RWPE1 (cell line): ENCODE measurements at places on chromosomes 3 and 15.

GRCh38 chr3:171172070-171172469 is 145.6 kb upstream of the SLC2A2 start:
- no peak for DNase-seq

- DNase-seq: no peak
Observed at GRCh38 chr3:142664819-142665218, 59.0 kb upstream of the TRPC1 start.

- DNase-seq: no peak
Observed at GRCh38 chr3:124881976-124882697, 5.0 kb downstream of the ITGB5 start.

GRCh38 chr15:39156166-39156565 is 424.7 kb upstream of the THBS1 start:
- no peak for DNase-seq

DNA sequence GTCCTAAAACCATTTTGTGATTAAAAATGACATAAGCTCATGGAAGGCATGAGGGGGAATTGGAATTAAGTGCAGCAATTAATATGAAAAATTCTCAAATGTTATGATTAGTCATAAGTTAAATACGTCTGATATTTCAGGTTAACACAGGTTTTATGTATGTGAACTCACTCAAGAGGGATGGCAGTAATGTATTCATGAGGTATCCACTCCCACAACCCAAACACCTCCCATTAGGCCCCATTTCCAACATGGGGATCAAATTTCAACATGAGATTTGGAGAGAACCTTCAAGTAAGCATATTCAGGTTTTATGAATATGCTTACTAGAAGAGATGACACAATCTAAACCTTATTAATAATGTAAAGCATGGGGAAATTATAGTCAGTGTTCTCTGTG is 41.6 kb upstream of the IL20RB start:
- DNase-seq: peak; percentile 24

GRCh38 chr3:131031660-131032059 is 5.0 kb downstream of the NEK11 start:
- no peak for DNase-seq

DNA sequence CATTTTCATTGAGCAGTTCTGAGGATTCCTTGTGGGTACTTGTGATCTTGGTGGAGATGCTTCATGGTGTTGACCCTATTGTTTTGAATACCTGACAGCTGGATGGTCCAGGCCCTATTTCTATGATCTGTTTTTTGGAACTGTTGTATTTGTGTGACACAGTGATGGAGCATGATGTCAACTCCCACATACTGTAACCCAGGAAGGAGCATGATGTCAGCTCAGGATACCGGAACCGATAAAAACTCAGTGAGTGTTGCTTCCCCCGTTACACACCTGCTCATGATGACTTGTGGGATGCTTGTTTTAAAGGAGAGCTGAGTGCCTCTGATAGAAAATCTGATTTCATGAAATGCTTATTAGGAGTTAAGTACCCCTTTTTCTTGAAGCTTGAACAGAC is 45.1 kb downstream of the ZBTB38 start:
- no peak for DNase-seq

DNA sequence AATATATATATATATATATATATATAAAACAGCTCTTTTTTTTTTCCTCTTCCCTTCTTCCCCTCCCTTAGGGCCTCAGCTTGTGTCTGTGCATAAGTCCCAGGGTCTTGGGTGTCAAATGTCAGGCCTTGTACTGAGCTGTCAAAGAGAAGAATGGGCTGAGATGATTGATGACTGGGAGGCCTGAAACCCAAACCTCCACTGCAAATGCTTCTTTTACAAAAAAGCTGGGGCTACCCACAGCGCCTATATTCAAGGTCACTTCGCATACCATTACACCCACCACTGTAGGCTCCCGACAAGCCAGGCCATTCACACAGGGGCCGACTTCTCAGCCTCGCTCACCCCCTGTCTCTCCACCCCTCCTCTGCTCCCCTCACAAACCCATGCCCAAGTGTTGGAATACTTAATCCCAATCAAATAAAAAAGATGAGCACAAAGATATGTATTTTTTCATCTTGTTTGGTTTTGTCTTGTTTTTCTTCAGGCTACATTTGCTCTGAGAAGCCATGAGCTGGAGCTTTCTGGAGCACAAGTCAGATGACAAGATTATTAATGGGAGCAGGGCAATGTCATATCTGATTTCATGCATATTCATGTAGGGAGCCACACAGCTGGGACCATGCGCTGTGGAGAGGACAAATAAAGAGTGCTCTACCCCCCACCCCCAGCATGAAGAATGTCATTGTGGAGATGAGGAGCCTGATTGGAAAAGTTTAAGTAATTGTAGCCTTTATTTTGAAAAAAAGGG is 614.4 kb upstream of the NR2F2 start:
- no peak for DNase-seq

GRCh38 chr3:32421991-32422859 is 30.6 kb downstream of the CMTM7 start:
- peak; percentile 84 for DNase-seq

DNA sequence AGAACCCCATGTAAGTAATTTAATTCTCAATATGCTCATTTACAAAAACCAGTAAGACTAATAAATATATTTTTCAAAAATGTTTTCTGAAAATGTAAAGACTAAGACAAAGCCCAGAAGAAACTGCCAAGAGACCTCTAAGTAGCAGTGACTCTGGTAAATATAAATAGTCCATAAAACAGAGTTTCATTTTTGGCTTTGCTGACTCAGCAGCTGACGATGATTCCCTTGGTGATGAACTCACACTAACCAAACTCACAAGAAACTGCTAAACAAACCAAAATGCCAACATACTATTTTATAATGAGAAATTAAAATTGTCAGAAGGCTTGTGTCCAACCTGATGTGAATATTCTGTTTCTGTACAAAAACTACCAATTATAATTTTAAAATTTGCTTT is 31.5 kb upstream of the IMPG2 start:
- DNase-seq: no peak

DNA sequence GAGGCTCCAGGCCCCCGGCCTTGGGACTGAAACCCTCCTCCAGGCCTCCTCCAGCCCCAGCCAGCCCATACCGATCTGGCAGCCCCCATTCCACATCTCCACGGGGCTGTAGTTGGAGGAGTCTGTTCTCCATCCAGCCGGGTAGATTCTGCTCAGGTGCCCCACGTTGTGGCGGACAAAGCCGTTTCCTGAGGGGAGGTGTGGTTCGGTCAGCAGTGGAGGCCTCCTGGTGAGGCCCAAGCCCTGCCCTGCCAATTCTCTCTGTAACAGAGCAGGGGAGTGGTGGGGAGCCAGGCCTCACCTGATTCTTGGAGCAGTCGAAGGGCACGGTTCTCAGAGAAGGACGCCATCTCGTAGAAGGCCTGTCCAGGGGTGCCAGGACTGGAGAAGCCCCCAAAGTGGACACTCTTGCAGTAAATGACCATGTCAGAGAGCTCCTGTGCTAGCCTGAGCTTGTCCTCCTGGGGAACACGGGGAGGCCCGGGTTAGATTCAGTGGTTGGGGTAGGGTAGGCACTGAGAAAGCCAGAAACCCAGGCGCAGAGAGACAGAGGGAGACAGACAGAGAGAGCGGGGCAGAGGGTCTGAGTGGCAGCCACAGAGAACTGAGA is 18.5 kb downstream of the VILL start:
- no peak for DNase-seq

- no peak for DNase-seq
Observed at GRCh38 chr15:68576235-68576892, 2.4 kb upstream of the CORO2B start.

DNA sequence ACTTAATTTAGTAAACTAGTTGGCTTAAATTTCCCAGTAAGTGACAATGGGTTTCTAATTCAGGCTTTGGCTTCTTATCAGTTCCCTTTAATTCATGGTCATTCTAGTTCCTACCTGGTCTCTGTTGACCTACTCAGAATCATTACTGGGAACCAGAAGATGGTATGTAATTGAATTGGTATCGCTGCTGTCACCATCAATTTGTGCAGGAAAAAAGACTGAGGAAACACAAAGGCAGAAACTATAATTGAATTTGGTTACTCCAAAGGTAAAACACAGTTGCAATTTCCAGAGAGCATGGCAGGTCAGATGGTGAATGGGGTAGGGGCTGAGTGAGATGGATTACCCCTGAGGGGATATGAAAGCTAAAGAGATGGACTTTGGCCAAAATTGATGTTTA is 226.5 kb upstream of the GAP43 start:
- no peak for DNase-seq
